ENCODE measurements at places on chromosomes 11 and 22.

DNA sequence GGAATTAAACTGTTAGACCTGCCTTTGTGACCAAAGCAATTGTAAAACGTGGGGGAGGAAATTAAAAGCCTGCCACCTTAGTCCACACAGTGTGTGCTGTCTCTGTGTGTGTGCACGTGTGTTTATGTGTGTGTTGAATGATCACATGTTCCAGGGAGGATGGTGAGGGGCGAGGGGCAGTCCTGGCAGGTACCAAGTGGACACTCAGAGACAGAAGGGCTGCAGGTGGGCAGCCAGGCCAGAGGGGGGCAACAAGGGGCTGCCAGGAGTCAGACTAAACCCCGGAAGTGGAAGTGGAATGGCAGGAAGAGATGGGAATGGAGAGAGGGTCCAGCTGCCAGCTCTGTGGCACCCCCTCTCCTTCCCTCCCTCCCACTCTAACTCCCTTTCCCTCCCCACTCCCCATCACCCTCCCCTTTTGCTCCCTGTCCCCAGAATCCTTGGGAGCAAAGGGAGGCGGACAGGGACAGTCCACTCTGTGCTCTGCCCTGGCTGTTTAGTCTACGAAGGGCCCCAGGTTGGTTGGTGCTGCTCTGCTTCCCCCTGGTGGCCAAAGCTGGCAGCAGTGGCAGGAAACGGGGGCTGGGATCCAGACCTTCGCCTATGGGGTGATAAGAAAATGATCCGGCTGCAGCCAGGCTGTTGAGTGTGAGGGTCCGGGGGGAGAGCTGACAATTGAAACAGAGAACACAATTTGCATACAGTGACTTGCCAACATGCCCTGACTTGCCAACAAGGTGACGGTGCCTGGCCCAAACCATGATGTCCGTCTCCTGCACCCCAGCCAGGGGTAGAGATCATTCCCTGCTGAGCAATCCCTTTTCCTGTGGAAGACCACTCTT, 24.4 kb downstream of the P2RY2 start:
- DNase-seq, result peak; percentile 79

- no peak for DNase-seq
Observed at GRCh38 chr22:33666279-33666960, 253.9 kb downstream of the LARGE1 start.

DNA sequence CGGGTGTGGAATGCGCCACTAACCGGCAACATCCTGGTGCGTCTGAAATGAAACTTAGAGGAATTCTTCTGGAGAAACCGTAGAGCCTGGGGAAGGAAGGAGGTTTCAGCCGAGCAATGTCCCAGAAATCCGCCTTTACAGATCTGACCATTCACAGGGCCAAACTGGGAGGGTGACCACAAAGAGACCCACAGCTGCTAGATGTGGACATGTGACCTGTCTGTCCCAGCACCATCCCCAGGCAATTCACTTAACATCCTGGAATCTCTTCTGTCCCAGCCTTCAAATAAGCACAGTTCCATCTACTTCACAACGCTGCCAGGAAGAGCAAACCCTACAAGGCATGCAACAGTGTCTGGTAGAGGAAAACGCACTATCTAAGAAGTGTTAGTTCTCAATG, 9.8 kb downstream of the MCAT start:
- DNase-seq, result no peak

GRCh38 chr11:75271730-75272129, 31.2 kb downstream of the TPBGL start:
- DNase-seq, result no peak

- no peak for DNase-seq
Observed at GRCh38 chr11:102447941-102448868, 4.4 kb downstream of the TMEM123 start.

DNA sequence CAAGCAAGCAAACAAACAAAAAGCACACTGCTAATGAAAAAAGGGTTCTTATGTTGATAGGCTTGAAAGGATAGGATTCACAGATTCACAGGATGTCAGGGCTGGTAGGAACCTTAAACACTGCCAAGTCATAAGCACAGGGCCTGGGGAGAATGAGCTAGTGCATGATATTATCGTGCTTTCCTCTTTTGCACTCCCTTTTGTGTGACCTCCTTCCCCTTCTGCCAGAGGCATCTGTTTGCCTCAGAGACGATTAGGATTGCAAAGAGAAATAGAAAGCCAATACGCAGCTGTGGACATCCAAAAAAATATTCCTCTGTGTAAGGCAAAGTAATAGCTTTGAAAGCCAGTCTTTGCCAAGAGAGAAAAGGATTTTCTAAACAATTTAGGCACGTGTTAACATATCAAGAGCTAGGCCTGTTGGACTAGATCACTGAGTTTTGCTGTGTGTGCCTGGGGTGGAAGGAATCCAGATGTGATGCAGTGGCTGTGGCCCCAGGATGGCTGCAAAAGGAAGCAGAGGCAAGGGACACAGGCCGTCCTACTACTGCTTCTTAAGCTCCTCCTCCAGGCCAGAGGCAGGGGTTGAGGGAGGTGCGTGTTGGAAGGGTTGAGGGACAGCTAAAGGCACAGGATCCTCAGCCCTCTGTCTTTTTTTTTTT, 30.6 kb downstream of the MCHR1 start:
- DNase-seq, result peak; percentile 84

GRCh38 chr22:35834061-35834460, 116.4 kb downstream of the APOL5 start:
- DNase-seq, result no peak

DNA sequence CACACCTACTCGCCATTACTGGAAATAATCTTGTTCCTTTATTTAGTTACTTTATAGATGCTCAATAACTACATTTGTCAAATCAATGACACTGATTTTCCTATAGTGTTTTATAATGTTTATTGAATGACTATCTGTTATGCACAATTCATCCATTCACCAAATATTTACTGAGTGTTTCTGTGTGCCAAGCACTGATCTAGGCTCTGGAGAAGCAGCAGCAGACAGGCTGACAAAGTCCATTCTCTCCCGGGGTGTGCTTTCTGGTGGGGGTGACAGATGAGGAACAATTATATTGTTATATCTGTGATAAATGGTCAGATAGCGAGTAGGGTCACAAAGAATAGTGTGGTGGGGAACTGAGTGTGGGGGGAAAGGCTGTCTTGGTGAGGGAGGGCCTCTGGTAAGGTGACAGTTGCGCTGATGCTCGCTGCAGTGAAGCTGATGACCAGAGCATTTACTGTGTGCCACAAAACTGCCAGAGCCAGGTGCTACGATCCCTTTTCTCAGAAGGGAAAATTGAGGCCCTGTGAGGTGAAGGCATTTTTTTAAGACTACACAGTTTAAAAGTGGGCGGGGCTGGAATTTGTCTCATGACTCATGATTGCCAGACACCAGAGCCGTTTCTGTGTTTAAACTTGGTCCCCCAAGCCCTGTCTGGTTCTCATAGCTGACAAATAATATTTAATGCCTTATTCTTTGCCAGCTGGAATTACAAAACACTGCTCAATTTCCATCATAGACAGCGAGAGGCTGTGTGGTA, 10.2 kb downstream of the PACS1 start:
- peak; percentile 86 for DNase-seq

DNA sequence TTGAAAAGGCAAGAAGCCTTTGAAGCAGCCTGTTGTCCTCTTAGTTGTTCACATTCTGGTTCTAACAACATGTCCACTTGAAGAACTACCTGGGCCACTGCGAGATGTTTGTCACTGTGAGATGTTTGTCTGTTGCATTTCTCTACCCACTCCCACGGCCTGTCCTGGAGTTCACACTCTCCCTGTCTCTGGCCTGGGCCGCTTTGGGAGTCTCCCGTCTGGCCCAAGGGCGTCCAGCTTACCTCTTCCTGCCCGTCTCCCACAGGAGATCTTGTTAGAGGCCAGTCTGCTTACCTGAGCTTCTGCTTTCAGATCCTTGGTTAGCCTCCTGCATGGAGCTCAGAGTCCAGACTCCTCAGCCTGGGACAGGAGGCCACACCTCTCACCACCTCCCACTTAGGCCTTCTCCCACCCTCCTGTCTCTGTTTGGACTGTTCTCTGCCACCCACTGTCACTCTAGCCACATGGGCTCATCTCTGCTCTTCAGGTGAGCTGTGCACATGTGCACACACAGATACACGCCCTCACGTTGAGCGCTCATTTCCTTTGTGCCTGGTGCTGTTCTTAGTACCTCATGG, 66.0 kb downstream of the TBC1D22A start:
- DNase-seq, result no peak

- DNase-seq, result no peak
Observed at GRCh38 chr22:28795932-28796856, 4.2 kb downstream of the XBP1 start.

GRCh38 chr22:21834869-21835268, 32.6 kb downstream of the MAPK1 start:
- DNase-seq, result no peak

DNA sequence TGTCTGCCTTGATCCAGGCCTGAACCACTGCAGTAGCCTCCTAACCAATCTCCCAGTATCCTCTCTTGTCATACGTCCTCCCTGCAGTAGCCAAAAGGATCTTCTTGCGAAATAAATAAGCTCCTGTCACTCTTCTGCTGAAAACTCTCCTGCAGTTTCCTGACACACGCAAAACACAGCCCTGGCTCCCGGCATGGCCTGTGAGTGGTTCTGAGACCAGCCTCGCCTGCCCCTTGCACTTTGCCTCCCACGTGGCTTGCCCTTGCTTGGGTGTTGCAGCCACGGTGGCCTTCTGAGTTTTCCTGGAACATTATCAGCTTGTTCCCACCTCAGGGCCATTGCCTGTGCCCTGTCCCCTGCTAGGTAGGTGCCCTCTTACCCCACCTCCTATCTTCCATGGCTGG, 7.2 kb downstream of the ZC3H7B start:
- peak; percentile 25 for DNase-seq
